ENCODE measurements at places on chromosomes 3 and 15. TPM values are rescaled to one million over a fixed set of nuclear protein-coding genes. Genes with fewer than 3 reads are reported as not detected.

DNA sequence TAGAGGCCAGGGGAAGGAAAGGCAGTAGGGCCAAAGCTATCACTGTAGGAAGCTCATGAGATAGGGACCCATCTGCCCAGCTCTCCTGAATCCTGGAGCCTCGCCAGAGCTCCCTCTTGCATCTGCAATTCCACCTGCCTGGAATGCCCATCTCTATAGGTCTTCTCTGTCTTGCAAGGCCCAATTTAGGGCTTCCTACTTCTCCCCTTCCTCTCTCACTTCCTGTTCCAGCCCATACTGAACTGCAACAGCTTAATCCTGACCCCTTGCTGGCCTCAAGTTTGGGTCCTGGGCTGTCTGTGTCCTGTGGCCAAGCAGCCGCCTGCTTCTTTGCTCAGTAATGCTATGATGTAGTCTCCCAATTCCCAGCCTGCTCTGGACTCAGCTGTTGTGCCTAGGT is 3.6 kb upstream of the PTPN23 start:
- DNase-seq, result no peak
- H3K36me3 ChIP-seq, result no peaks in the 10 kb centered on the region
- peaks cover 27% of the 10 kb centered on the region for H3K4me1 ChIP-seq
- no peak overlapping the region for H3K27ac ChIP-seq

DNA sequence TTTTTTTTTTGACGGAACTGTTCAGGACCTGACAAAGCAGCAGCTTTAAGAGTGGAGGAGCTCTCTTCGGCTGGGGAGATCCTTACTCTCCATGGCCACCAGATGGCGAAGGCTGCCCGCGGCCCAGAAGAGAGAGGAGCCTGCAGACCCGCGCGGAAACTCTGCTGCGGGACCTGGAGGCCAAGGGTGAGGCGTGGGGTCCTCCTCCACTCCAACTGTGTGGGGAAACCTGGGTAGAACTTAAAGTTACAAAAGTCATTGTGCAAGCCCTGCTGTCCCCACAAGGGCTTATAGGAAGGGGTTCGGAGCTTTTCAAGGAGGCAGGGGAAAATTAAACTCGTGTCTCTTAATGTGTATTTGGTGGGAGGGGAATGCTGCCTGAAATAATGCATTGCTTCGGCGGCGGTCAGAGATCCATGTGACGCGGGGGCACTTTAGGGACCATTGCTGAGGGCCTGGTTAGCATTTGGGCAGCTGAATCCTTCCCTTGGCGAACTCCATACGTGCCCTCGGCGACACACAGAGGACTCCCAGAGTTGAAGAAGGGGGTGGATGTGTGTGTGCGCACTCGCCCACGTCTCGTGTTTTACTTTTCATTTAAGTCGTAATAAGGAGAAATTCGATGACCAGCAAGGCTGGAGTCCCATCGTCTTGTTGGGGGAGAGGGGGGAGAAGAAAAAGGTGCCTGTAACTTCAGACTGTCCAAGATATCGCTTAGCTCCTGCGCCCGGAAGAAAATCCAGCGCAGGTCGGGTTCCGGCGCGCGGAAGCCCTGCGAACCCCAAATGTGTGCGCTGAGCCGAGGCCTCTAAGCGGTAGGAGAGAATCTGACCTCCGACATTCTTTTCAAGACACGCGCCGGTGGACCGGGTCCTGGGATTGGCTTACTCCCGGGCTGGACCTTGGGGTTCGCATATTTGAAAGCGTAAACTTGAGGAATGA is 9.7 kb downstream of the EOMES start:
- DNase-seq, result peak; percentile 75
- peaks cover 37% of the 10 kb centered on the region for H3K27me3 ChIP-seq
- peak overlapping the region; percentile 100 for H3K4me3 ChIP-seq
- H3K36me3 ChIP-seq, result no peaks in the 10 kb centered on the region
- H3K27ac ChIP-seq, result peak overlapping the region; percentile 69
- peaks cover 15% of the 10 kb centered on the region for H3K4me1 ChIP-seq

GRCh38 chr15:23797747-23798446 is 110.8 kb upstream of the NDN start:
- H3K4me3 ChIP-seq, result no peak overlapping the region
- H3K27ac ChIP-seq, result no peak overlapping the region
- H3K36me3 ChIP-seq, result no peaks in the 10 kb centered on the region
- no peak for DNase-seq

GRCh38 chr15:69718916-69719315 is 266.3 kb downstream of the RPLP1 start:
- DNase-seq, result peak; percentile 18
- peak overlapping the region; percentile 80 for H3K27ac ChIP-seq
- peaks cover 4% of the 10 kb centered on the region for H3K27me3 ChIP-seq
- H3K4me3 ChIP-seq, result no peak overlapping the region
- H3K36me3 ChIP-seq, result no peaks in the 10 kb centered on the region

- H3K4me1 ChIP-seq, result no peaks in the 10 kb centered on the region
- H3K36me3 ChIP-seq, result no peaks in the 10 kb centered on the region
- H3K4me3 ChIP-seq, result no peak overlapping the region
Observed at GRCh38 chr15:51237816-51238215, 100.6 kb downstream of the CYP19A1 start.

DNA sequence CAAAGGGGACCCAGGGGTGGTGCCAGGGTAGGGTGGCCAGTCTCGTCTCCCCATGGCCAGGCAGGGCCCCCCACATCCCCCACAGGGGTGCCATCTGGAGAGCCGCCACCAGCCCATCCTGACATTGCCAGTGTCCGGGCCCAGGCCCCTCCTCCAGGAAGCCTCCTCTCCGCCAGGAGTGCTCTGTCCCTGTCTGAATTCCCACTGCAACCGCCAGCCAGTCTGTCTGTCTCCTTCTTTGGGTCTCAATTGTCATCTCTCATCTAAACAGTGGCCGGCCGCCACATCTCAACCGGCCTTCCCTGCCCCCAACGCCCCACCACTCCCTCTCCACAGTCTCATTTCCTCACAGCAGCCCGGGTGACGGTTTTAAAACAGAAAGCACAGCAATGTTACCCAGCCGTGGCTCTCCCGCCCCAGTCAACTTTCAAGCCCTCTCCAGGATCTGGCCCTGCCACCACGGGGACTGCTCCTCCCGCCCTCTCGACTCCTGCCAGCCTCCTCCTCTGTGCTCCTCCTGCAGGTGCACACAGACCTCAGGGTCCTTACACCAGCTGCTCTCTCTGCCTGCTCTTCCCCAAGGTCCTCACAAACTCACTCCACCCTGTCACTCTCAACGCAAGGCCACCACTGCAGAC is 57.0 kb downstream of the IQSEC1 start:
- H3K4me3 ChIP-seq, result peak overlapping the region; percentile 89
- peak; percentile 55 for DNase-seq
- peaks cover 73% of the 10 kb centered on the region for H3K4me1 ChIP-seq
- H3K27ac ChIP-seq, result peak overlapping the region; percentile 100
- no peaks in the 10 kb centered on the region for H3K27me3 ChIP-seq

GRCh38 chr3:3110749-3111361 is 681 bp upstream of the IL5RA start:
- no peak for DNase-seq
- peak overlapping the region; percentile 66 for H3K27ac ChIP-seq
- H3K36me3 ChIP-seq, result no peaks in the 10 kb centered on the region
- peaks cover 8% of the 10 kb centered on the region for H3K4me1 ChIP-seq
- peaks cover 6% of the 10 kb centered on the region for H3K27me3 ChIP-seq

DNA sequence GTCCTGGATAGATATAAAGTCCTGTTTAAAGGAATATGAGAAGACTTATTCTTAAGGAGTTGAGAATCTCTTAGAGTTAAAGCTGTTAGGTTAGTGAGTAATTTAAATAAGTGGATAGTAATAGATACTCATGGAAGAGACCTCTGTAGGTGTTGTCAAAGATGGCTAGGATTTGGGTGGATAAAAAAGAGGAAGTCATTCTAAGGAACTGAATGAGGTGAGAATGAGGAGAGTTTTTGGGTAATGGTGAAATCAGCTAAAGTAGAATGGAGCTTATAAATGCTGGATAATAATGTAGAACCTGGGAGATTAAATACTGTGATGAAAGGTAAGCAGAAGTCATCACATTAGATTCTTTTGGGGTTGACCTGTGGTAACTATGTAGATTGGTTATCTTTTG is 8.1 kb downstream of the ARIH1 start:
- H3K27ac ChIP-seq, result no peak overlapping the region
- no peak overlapping the region for H3K4me3 ChIP-seq
- no peaks in the 10 kb centered on the region for H3K36me3 ChIP-seq
- no peaks in the 10 kb centered on the region for H3K27me3 ChIP-seq

DNA sequence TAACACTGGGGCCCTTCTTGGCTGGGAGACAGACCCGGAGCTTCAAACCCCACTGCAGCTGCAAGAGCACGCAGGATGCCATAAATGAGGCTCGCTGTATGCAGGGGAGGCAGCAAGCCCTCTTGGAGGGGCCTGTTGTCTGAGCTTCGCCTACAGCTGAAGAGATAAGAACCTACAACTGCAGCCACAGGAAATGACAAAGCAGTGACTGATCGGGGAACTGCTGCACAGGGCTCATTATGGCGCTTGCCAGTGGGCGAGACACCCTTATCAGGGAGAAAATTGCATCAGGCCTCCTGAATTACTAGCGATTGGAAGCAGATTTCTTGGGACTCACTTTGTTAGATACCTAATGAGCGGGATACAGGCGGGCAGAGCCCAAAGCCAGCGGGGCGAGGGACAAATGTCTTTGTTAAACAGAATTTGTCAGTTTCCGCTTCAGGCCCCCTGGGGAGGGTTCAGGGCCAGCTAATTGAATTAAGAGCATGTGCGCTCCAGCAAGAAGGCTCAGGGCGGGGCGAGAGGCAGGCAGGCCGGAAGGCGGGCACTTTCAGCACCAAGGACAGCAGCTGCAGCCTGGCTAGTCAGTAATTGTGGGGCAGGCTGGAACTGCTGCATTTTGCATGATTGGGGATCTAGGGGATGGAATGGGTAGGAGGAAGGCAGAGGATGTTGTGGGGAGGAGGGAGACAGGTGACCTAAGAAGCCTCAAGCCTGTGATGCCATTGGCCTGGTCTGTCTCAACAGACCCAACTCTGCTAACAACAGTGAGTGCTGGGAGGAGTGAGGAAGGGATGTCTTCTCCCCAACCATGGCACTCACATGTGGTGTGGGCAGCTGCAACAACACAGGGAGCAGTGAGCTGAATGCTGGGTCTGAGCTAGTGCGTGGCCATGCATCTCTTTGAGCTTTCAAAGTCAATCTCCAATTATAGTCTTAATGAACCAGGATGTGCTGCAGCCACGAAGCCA is 55.3 kb downstream of the CCDC33 start:
- peak; percentile 63 for DNase-seq
- no peaks in the 10 kb centered on the region for H3K27me3 ChIP-seq
- H3K4me3 ChIP-seq, result no peak overlapping the region
- no peaks in the 10 kb centered on the region for H3K36me3 ChIP-seq
- no peak overlapping the region for H3K27ac ChIP-seq
- H3K4me1 ChIP-seq, result peaks cover 3% of the 10 kb centered on the region

DNA sequence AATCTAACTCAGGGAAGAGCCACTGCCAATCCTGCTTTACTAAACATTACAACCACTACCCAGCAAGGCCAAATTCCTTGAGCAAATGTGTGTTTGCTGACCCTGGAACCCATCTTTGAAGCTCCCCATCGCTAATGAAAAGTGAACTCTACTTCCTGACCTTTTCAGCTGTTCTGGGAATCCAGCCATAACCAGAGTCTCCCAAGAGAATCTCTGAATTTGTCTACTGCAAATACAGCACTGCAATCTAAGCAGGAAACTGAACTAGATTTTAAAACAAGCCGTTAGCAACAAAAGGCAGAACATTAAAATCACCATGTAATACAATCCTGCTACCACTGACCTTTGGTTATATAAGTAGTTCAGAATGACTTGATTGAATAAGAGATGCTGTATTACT is 309.2 kb downstream of the MAGI1 start:
- no peaks in the 10 kb centered on the region for H3K36me3 ChIP-seq
- H3K4me3 ChIP-seq, result no peak overlapping the region
- no peak for DNase-seq

- H3K4me1 ChIP-seq, result no peaks in the 10 kb centered on the region
- H3K4me3 ChIP-seq, result no peak overlapping the region
- no peaks in the 10 kb centered on the region for H3K27me3 ChIP-seq
- H3K27ac ChIP-seq, result no peak overlapping the region
- DNase-seq, result no peak
Observed at GRCh38 chr3:12198301-12198700, 39.6 kb upstream of the TIMP4 start.

- no peak overlapping the region for H3K4me3 ChIP-seq
- no peak for DNase-seq
- no peak overlapping the region for H3K27ac ChIP-seq
- H3K4me1 ChIP-seq, result no peaks in the 10 kb centered on the region
- H3K36me3 ChIP-seq, result no peaks in the 10 kb centered on the region
Observed at GRCh38 chr15:44144184-44144583, 50.9 kb downstream of the FRMD5 start.

DNA sequence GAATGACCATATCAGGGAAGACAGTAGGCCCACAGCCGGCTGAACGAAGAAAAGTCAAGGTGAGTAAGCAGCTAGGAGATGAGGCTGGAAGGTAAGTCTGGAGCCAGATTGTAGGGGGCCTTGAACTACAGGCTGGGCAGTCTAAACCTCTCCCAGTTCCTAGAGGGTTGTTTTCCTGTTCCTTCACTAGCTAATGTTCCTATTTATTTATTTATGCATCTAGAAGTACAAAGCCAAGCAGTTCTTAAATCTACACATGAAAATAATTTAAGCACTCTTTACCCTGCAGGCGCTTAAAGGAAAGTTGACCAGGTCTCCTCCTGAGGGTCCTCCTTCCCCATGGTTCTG is 3.7 kb downstream of the ACAA1 start:
- peaks cover 6% of the 10 kb centered on the region for H3K4me1 ChIP-seq
- no peak for DNase-seq
- no peak overlapping the region for H3K4me3 ChIP-seq
- H3K27me3 ChIP-seq, result no peaks in the 10 kb centered on the region
- no peak overlapping the region for H3K27ac ChIP-seq
- H3K36me3 ChIP-seq, result peaks cover 21% of the 10 kb centered on the region

GRCh38 chr3:115698851-115699591 is 75.7 kb downstream of the GAP43 start:
- H3K36me3 ChIP-seq, result no peaks in the 10 kb centered on the region
- no peaks in the 10 kb centered on the region for H3K27me3 ChIP-seq
- H3K4me3 ChIP-seq, result no peak overlapping the region
- H3K27ac ChIP-seq, result no peak overlapping the region
- no peaks in the 10 kb centered on the region for H3K4me1 ChIP-seq
- DNase-seq, result no peak

- no peak for DNase-seq
- H3K27me3 ChIP-seq, result no peaks in the 10 kb centered on the region
- H3K36me3 ChIP-seq, result no peaks in the 10 kb centered on the region
- no peak overlapping the region for H3K4me3 ChIP-seq
Observed at GRCh38 chr3:172120912-172121311, 81.5 kb downstream of the FNDC3B start.

MGLL gene
- 0.78 TPM for total RNA-seq

MESP1 gene
- not detected for total RNA-seq

GATA2 gene
- 0.98 TPM for total RNA-seq

PDCD10 gene
- total RNA-seq, result 46.7 TPM

CLDN11 gene
- 0.70 TPM for total RNA-seq

CEP152 gene
- total RNA-seq, result 10.4 TPM
